ENCODE measurements at places on chromosomes 4 and X.

- DNase-seq, result no peak
Observed at GRCh38 chr4:51925307-51925706, 82.4 kb downstream of the DCUN1D4 start.

DNA sequence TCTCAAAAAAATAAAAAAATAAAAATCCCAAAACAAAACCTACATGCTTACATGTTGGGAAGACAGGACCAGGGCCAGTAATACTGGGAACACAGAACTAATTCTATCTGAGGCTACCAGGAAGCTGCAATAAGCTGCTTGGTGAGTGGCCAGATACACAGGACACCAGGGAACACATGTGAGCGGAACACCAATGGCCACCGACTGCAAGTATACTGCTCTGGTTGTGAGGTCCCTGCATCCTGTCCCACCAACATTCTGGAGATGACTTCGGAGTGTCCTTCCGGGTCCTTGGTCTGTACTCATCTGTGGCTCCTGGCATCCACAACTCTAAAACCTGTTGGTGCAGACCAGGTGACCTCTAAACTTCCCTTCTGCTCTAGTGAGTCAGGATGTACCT is 2.7 kb downstream of the TNIP2 start:
- no peak for DNase-seq

DNA sequence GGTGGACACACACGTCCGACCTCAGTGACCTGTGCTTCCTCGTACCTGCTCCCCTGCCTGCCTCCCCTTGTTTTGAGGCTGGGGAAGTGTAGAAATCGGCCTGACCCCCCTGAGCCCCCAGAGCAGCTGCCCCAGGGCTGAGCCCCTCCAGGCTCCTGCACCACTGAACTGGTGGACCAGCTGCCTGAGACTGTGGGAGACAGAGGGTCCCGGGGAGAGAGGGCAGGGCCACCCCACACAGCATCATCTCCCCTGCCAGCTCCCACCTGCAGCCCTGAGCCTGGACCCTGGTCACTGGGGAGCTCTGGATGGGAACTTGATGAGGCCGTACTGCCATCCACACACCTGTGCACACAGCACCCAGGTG is 15.0 kb upstream of the NAT8L start:
- DNase-seq, result no peak

GRCh38 chr4:149166365-149166764 is 649.3 kb downstream of the IQCM start:
- no peak for DNase-seq

DNA sequence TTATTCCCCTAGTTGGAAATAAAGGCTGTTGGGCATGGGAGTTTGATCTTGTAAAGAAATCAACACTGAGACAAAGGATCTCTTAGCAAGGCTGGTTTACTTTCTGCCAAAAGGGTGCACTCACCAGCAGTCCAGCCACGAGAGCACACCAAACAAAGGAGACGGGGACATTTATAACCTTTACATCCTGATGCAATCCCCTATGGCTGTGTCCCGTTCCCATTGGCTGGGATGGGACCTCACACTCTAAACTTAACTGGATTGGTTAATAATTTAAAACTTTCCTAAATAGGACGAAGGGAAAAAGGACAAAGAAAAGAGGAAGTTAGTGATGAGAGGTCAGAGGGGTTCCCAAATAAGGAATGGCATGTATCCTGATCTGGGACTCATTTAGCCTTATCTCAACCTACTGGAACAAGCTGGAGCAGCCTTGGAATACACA is 17.9 kb downstream of the METAP1 start:
- no peak for DNase-seq

DNA sequence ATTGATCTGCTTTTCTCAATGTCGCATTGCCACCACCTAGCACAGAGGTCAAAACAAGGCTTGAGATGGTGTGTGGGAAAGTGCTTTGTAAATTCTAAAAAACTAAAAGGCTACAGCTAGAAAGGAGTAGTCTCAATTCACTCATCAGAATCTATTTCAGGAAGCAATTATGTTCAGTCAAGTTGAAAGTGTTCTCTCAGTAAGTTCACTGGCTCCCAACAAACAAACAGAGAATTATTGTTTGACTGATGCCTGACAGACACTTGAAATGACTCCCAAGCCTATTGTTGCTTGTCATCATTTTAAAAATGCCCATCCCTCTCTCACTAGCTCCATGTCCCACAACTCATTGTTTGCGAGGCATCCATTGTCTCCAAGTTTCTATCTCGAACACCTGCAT is 419.6 kb upstream of the CPEB2 start:
- DNase-seq, result no peak

DNA sequence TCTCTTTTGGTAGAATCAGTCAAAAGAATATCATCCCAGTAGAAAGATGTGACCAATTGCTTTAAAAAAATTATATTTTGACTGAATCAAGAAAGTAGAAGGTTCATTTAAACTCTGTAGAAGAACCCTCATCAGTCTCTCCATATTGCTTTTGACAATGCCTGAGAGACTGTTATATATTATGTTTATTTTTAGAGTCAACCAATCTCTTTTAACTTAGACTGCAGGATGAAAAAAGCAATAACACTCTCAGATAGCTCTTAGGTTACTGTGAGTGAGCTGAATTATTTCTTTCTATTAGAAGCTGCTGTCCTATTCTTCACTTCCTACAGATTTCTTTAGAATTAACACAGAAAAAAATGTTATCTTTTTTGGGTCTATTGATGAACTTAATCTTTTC is 38.1 kb downstream of the GALNTL6 start:
- no peak for DNase-seq

- DNase-seq, result no peak
Observed at GRCh38 chrX:155745792-155746191, 133.0 kb upstream of the TMLHE start.

DNA sequence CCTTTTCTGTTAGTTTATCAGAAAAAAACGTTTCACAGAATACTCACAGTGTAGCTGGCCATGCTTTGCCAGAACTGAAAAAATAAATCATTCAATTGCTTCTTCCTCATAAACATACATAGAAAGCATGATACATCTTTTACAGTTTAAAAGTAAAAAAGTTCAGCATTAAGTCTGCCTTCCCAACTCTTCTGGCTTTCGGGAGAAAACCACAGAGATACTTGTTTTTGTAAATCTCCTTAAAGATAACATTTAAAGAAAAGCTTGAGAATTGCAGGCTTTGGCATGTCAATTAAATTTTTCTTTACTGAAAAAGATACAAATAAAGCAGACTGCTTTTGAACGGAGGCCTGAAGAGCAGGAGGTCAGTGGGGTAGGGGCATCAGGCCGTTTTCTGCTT is 66.8 kb downstream of the SEC24D start:
- no peak for DNase-seq

DNA sequence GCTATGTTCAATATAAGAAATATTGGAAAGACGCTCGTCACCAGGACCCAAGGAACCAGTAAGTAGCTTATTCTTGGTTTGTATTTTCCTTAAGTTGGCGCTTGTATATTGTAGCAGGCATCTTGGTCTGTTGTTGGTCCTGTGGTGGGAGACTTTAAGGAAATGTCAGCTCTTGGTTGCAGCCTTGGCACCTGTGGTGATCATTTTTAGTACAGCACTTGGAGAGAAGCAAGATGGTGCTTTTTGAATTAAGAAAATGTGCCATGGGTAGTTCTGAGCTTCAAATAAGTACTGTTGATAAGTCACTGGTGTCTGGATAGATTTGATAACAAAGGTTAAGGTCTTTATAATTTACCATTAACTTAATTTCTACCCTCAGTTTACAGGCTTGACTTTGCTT is 1.1 kb downstream of the RPS3A start:
- no peak for DNase-seq

DNA sequence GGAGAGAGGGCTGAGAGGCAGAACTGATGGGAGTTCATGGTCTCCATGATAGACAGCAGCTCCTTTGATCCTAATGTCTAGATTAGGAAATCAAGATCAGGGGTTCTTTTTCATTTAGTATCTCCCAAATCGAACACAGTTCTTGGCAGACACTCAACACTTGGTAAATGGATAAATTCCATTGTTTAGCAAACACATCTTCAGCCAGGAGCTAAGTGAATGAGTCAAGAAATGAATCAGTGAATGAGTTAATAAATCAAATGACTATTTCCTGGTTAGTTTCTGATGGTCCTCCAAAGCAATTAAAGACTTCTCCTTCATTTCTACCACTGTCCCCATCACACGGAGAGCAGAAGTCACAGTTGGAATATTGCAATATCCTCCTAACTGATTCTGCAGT is 120.0 kb upstream of the SHISA3 start:
- DNase-seq, result no peak

DNA sequence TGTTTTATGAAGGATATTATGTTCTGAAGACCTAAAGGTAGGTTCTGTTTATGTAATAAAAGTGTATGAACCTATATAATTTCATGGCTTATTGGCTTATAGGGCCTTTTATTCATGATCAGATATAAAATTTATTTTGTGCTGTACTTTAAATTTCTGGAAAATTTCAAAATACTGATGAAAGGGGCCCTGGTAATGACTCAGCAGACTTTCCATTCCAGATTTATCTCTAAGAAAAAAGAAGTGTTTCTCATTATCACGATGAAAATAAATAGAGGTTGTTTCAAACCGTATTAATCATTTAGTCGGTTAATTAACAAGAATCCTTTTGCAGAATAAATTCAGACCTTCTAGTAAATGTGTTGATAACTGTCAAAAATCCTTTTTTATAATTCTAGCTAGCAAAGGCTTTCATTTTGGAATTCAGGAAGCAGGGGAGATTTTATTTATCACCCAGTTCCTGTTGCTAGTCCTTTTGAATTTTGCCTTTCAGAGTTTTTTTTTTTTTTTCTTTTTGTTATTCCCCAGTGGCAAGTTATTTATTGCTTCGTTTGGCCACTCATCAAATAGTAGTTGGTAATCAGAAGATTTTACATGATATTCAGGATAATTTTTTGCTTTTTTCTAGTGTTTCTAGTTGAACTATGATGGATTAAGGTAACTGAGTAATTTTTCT is 5.4 kb upstream of the TAPT1 start:
- no peak for DNase-seq

DNA sequence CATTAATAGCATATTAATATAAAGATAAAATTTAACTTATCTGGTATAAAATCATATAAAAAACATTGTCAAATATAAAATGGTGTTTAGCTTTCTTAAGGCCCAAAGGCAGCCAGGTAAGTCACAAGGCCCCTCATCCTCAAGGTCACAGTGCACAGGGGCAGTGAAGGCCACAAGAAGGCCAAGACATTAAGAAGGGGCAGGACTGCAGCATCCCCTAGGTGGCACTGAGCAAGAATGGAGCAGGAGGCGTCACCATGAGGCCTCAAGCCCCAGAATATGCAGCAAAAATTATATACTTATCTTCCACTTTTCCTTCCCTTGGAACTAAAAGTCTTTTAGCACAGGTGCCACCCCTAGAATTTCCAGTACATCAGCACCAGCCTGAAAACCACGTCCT is 49.5 kb upstream of the MAGEA8 start:
- no peak for DNase-seq

DNA sequence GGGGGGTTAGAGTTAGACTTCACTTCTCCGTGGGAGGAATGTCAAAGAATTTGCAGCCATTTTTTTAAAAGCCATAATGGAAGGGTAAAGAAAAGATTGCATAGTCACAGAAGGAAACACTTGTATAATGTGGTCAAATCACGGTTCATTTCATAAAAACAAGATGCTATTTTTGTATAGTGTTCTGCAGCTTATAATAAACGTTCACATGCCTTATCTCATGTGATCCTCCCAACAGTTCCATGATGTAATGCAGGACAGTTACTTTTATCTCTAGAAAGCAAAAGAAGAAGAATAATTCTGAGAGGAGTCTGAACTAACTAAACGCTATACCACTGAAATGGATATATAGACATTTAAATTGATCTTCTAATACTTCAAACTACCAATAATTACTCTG is 71.3 kb upstream of the CAMK2D start:
- no peak for DNase-seq

DNA sequence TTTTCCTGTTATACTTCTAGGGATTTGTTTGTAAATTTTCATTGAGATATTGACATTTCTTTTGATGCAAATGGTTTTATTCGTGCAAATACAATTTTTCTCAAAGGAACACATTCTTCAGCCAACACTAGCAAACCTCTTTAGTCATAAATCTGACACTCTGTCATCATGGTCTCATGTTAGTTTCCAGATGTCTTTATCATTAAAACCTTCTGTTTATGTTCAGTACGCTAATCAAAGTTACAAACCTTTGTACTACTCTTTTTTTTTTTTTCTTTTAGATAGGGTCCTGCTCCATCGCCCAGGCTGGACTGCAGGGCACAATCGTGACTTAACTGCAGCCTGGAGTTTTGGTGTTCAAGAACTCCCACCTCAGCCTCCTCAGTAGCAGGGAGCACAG is 7.1 kb downstream of the SLC25A31 start:
- no peak for DNase-seq

DNA sequence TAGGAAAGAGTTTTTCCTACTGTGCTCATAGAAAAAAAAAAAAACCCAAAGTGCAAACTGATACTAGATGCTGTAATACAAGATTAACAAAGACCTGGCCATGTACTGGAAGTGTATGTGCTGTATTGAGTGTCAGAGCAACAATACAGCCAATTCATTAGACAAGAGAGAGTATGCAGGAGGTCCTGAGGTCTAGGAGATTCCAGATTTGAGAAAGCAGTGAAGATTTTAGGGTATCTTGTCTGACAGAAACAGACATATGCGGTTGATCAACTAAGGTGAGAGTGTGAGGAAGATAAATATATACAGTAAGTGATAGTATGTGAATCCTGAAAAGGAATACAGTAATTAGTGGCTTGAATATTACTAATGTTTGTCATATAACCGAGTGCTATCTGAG is 3.0 kb downstream of the GPR174 start:
- DNase-seq, result no peak

DNA sequence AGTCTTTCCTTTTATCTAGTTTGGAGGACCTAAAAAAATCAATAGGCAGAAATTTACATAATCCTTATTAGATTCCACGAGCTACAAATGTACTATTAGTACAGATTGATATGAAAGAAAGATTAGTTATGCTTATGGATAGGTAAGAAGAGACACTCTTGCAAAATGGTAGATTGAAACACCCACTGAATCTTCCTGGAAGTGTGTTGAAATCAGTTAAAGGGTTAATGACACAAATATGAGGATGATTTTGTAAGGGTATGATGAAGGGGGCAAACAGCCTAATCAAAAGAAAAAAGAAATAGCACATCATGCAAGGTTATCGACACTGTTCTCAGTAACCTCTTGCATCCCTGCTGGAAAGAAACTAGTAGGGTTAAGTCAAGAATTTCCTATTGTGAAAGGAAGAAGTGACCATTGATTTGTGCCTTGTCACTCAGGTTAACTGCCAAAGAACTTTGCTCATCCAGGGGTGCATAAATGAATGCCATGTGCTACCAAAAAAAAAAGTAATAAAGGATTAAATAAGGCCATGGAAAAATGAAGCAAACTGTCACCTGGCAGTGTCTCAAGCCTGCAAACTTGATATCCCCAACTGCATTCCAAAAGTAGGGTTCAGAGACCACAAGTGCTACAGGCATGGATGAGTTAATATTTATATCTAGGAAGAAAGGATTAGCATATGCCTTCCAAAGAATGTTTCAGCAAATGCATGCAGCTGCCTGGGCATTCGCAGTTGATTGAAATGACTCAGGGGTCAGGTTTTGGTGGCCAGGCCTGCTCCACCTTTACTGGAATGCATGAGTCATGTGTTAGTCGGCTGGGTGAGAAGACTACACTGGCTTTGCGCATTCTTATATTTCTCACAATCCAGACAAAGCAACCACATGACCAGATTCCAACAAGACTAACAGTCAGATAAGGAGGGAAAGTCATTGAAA is 78.3 kb upstream of the ATXN3L start:
- peak; percentile 20 for DNase-seq
